ENCODE measurements at places on chromosomes 3 and 15. TPM values are rescaled to one million over a fixed set of nuclear protein-coding genes. Genes with fewer than 3 reads are reported as not detected.

DNA sequence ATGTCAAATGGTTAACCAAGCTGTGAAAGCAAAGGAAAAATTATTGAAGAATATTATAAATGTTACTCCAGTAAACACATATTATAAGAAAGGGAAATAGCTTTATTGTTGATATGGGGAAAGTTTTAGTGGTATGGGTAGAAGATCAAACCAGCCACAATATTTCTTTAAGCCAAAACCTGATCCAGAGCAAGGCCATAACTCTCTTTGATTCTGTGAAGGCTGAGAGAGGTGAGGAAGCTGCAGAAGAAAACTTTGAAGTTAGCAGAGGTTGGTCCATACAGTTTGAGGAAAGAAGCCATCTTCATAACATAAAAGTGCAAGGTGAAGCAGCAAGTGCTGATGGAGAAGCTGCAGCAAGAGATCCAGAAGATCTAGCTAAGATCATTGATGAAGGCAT is 54.8 kb downstream of the LYZL4 start:
- no peak for DNase-seq

- no peak for DNase-seq
These were observed 15.3 kb upstream of the SPG21 start for GRCh38 chr15:65004993-65005392.

- no peak for DNase-seq
These were observed 3.9 kb upstream of the HEG1 start for GRCh38 chr3:125059488-125060245.

GRCh38 chr3:115624029-115624741 is 875 bp downstream of the GAP43 start:
- no peak for DNase-seq

DNA sequence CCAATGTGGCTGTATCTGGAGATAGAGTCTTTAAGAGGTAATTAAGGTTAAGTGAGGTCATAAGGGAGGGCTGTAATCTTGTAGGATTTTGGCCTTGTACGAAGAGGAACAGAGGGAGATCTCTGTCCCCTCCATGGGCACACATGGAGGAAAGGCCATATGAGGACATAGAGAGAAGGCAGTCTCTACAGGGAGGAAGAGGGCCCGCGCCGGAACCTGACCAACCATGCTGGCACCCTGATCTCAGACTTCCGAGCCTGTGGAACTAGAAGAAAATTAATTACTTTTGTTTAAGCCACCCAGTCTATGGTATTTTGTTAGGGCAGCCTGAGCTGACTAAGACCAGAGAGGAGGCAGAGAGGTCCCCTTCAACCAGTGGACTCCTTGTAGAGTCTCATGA is 17.7 kb upstream of the MRPS22 start:
- DNase-seq: no peak

DNA sequence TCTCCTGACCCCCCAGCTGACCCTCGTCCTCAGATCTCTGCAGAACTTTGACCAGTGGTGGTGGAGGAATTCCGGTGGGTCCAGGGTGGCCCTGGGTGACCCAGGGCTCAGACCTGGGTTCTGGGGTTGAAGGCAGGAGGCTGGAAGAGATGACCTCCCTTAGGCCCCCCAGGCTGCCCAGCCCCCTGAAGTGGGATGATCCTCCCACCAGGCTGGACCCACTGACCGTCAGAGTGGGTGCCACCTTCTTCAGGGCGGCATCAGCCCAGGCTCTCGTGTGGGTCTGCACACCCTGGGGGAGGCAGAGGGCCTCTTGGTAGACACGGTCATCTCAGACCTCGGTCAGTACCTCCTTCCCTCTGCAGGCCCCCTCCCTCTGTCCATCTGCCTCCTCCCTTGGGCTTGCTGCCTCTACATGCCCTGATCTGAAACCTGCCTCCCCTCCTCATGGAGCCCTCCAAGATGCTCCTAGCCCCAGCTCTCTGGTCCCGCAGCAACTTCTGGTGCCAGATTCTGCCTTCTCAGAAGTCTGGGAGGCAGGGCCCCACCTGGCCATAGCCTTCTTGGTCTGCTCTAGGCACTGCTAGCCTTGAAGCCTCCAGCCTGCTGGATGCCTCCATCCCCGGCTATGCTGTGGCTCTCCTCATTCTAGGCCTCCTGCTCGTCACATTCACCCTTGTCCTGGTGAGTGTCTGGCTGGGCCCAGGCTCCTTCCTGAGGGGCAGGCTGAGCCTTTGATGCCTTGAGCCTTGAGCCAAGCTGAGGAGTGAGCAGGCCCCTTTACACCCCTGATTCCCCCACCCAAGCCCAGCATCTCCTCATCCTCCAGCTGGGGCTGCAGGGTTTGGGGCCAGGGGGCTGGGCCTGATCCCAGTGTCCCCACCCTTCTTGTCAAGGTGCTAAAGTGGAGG is 49.1 kb upstream of the CSPG4 start:
- DNase-seq: no peak

- DNase-seq: peak; percentile 71
These were observed 10.5 kb downstream of the ISG20 start for GRCh38 chr15:88649286-88649733.

DNA sequence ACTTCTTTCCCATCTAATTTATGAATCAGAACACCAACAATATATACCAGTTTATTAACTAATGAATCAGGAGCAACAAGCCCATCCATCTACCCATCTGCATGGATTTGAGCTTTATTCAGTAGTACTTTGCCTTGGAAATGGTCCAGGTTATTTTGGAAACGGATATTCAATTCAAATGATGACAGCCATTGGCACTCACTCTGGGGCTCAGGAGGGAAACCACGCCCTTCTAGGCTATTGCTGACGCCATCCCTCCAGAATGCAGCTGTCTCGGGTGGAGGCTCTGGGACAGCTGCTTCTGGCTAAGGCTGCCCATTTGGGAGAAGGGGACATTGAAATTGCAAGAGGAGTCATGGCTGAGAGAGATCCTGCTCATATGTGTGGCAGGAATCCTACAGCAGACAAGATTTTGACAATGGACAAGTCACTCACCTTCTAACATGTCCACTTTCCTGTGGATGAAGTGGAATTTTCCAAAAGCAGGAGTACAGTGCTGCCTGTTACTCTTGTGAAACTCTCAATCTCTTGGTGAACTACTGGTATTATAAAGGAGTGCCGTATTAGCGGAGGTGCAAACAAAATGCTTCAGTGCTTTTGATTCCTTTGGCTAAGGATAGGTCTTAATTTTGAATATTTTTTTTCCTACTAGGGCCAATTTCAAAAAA is 29.3 kb upstream of the TRAK1 start:
- peak; percentile 92 for DNase-seq

KLF15 gene
- 4.2 TPM for polyA plus RNA-seq

LNP1 gene
- polyA plus RNA-seq: 1.5 TPM

VPS13C gene
- 2.1 TPM for polyA plus RNA-seq

SLC9A9 gene
- polyA plus RNA-seq: 7.1 TPM
